ENCODE measurements at places on chromosomes 16 and 17.

- peak; percentile 52 for DNase-seq
Measured at GRCh38 chr17:50361561-50362480, 11.2 kb downstream of the MRPL27 start.

GRCh38 chr16:87927195-87927562 lies 9.2 kb downstream of the CA5A start:
- DNase-seq, result no peak

GRCh38 chr16:48629016-48629415 lies 19.0 kb upstream of the N4BP1 start:
- no peak for DNase-seq

GRCh38 chr17:27631411-27631760 lies 398 bp downstream of the LGALS9 start:
- DNase-seq, result no peak

- DNase-seq, result no peak
Measured at GRCh38 chr16:87959391-87959990, 8.3 kb downstream of the BANP start.

Data from T-cell (primary cell).